Nucleus accumbens (tissue), 56 donors: ENCODE measurements at places on chromosomes 4 and X.

DNA sequence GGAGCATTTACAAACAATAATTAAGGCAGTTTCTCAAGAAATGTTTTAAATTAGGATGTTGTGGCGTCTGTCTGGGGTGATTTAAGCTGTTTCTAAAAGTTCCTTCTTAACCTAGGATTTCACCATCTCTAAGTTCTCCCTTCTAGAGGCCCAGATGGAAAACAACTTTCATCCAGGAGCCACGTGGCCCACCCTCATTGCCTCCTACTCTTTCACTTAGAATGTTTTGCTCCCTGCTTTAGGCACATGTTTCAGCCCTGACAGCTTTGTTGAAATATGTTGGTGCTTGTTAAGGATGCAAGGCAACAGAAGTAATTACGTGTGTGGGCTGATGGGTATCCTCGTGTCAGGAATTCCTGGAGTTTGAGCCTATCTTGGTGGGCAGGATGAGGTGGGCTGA is 131.3 kb downstream of the GUCY2F start:
- DNase-seq: no peak

DNA sequence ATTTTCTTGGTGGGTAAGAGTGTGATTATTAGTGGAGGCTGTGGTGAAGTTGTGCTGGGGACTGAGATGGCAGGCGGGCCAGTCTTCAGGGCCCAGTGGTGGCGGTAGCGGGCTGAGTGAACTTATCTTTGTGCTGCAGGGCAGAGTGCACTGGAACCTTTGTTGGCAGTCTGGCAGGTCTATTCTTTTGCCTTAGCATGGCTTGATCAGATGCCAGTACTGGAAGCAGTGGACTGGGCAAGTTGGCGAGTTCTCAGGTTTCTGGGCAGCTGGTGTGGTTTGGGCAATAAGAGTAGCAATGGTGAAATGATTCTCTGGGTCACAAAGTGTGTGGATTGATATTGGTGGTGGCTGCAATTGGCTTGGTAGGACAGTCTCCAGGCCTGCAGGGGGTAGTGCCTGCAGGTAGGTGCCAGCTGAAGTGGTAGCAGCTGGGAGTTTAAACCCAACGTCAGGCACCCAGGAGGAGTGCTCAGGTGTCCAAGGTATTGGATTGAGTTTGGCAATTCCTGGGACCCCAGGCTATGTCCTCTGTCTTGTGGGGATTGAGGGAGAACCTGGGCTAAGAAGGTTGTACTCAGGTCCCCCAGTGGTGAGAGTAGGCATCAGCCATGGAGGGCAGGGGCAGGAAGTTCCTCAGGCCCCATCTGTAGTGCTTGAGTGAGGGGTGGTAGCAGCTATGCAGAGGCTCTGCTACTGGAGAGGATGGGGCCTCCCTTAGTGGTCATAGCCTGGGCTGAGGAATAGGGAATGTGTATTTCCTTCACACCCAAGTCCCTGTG is 34.9 kb upstream of the SLC25A14 start:
- no peak for DNase-seq

DNA sequence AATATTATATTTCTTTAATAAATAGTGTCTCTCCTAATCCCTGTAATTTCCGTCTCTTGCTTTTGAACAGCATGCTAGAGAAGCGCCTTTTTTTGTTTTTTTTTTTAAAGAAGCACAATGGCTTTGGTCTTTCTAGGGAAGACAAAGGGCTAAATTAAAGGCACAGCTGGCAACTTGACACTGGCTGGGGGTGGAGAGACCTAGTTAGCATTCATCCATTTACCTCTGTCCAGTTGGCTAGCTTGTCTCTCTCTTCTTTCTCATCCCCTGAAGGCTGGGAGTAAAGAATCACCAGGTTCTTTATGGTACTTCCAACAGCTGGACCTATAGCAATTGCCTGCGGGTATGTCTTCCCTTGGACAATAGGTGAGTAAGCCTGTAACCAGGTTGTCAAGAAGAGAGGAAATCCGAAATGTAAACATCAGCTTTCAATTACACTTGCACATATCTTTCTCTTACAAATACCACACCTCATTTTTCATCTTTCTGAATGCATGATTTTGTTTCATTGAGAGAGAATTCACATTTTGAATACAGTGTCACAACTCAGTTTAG is 178.4 kb upstream of the GPR101 start:
- no peak for DNase-seq

GRCh38 chr4:14868426-14869395 is 133.6 kb upstream of the CPEB2 start:
- DNase-seq: no peak

GRCh38 chrX:71941145-71941544 is 30.5 kb downstream of the NHSL2 start:
- DNase-seq: no peak

DNA sequence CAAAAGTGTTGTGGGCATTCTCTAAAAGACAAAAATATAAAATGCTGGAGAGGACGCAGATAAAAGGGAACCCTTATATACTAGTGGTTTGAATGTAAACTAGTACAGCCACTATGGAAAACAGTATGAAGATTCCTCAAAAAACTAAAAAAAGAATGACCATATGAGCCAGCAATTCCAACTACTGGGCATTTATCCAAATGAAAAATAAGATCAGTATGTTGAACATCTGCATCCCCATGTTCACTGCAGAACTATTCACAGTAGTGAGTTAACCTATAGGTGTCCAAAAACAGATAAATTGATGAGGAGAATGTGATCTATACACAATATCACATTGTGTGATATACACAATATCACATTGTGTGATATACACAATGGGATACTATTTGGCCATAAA is 1615.3 kb downstream of the PCDH18 start:
- no peak for DNase-seq

GRCh38 chr4:52957835-52958631 is 95.9 kb downstream of the RASL11B start:
- DNase-seq: no peak

DNA sequence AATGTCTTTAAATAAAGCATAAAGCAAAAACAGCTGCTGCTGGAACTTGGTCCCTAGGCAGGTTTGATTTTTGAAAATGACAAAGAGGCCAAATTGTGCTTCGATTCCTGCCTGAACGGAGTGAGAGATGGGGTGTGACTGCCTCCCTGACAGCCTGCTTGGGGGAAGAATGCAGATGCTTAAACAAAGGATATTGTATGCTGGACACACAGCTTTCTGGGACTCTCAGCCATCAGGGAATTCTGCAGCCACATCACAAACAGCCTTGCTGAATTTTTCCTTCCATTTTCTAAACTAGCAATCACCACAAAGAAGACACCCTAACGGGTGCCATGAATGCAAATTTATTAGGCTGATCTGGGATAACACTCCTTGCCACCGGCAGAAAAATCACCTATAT is 83.9 kb upstream of the CPEB2 start:
- DNase-seq: no peak

DNA sequence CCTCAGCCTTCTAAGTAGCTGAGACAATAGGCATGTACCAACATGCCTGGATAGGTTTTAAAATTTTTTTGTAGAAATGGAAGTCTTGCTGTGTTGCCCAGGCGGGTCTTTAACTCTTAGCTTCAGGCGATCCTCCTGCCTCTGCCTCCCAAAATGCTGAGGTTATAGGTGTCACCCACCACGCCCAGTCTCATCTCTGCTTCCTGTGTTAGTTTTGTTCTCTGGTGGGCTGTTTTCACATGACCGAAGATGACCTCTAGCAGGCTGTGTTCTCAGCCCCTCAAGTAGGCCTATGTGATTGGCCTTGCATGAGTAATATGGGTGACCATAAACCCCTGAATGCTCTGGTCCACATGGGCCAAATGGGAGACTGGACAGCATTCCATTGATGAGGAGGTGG is 56.8 kb upstream of the MSANTD1 start:
- DNase-seq: no peak

GRCh38 chr4:94412658-94413038 is 39.1 kb upstream of the PDLIM5 start:
- no peak for DNase-seq

DNA sequence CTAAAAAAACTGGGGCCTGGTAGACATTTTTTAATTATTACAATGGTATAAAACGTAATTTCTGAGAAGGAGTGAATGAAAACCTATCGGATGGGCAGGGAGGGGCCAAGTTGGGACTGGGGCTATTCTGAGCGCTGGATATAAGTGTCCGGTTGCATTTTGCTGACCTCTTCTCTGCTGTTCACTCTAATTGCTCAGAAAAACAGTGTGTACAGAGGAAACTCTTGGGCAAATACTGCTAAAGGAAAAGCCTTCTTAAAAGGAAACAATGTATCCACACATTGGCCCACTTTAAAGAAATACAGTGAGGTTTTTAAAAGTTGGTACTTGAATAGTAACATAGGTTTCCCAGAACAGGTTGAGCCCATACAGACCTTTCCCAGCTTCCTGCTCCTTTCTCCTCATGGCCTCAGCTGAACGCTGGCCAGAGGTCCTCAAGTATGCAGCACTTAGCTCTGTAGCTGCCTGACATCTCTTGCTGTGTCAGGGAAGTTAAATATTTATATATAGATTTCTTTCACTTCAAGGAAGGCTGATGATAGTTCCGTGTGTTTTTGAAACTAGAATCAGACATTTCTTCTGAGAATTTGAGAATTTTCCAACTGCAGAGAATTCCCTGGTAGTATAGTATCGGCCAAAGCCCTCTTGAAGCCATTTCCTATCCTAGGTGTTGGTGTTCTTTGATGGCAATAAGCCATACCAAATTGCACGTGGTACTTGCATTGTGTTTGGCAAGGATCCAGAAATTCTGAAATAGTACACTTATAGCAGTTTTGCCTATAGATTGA is 97.1 kb upstream of the SLC4A4 start:
- no peak for DNase-seq

GRCh38 chrX:132505116-132505515 is 16.3 kb upstream of the MBNL3 start:
- no peak for DNase-seq

DNA sequence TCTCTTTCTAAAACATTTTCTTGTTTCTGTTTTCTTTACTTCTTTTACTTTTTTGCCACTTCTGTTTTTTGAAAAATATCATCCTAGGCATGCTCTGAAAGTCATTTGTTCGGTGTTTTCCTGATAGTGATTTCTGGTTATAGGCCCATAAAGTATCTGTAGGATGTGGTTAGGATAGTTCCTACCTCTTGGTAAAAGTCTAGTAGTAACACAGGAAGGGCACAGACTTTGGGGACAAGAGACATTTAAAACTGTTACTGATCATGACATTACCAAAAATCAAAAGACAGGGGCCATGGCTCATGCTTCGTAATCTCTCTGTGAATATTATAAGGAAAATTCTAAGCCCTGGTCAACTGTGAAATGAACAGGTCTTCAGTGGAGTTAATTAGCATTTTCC is 44.8 kb downstream of the FHL1 start:
- DNase-seq: no peak

GRCh38 chrX:16578218-16578617 is 71.7 kb upstream of the S100G start:
- DNase-seq: no peak

- DNase-seq: no peak
Measured at GRCh38 chrX:148426467-148426866, 74.0 kb upstream of the AFF2 start.

DNA sequence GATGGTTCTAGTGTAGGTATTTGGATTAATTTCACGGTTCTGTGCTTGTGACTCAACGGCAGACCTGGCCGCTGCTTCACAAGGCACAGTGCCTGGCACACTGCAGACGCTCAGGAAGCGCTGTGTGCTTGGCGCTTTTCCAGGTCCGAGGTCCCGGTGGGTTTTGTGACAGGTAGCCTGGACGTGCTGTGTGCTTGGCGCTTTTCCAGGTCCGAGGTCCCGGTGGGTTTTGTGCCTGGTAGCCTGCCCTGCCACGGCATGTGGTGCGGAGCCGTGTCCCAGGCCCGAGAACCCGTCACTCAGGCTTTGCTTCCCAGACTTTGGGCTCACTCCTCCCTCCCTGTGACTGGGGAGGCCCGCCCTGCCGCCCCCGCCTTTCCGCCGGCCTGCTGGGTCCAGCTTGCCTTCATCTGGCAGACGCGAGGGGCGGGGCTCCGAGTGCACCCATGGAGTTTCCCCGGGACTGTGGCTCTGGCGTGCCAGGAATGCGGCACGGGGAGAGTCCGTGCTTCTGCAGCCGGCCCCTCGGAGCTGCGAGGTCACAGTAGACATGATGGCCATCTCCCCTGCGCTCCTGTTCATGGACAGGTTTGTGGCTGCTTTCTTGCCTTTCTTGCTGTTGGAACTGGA is 44.2 kb downstream of the TBC1D14 start:
- DNase-seq: no peak

DNA sequence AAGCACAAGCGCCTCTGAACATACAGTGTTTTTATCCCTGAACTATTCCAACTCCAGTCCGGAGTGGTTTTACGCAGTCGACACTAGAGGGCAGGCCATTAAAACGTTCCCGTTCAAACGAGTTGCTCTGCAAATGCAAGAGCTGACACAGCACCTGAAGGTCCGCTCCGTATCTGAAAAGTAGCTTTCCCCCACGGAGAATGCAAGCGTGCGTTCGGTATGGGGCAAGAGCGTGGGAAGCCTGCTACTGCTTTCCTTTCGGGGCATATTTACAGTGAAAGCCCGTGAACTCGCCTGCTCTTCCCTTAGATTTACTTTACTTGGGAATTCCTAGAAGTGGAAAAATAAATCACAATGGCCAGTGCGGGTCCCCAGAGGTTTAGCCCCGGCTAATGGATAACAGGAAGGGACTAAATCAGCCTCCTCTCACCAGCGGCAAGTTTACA is 190.8 kb downstream of the TSPAN5 start:
- DNase-seq: peak; percentile 15

GRCh38 chr4:70589785-70590184 is 2.3 kb upstream of the AMBN start:
- DNase-seq: no peak

GRCh38 chr4:89356086-89356485 is 48.5 kb upstream of the GPRIN3 start:
- DNase-seq: no peak

GRCh38 chrX:130841776-130842175 is 61.2 kb downstream of the ENOX2 start:
- no peak for DNase-seq

DNA sequence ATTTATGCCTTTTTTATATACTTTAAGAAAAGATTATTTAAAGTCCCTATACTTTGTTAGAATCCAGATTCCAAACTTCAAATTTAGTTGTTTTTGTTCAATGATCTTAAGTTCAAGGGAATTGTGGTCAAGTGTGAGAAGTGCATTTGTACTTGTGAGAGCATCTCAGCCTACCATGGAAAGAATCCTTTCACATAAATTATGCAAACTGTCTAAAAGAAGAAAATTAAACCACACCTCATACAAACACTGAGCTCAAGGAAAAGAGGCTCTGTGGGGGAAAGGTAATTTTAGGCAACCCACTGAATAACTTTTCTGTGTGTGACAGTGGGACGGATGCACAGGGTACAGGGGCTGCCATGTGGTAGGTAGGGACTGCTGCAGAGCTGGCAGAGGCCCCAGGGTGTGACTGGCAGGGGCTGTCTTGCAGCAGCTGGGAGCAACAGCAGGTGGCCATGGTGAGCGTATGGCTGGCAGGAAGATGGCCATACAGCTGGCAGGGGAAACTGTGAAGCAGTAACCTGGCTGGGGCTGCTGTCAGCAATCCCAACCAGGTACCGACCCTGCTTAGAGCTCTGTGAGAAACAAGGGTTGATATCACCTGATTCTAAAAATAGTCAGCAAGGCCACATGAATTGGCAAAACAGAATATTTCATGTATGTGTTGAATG is 130.6 kb downstream of the UGT8 start:
- no peak for DNase-seq

GRCh38 chrX:3518870-3519269 is 172.4 kb upstream of the MXRA5 start:
- no peak for DNase-seq

GRCh38 chr4:159432436-159432835 is 329.6 kb downstream of the RAPGEF2 start:
- no peak for DNase-seq

- peak; percentile 87 for DNase-seq
Measured at GRCh38 chr4:94451695-94452475, at the start of gene PDLIM5. Gene PDLIM5 (plus strand): TSS chr4:94451942. CDS start chr4:94455289, 3,347 bp downstream.
